ENCODE measurements at places on chromosomes 3 and 15. TPM values are rescaled to one million over a fixed set of nuclear protein-coding genes. Genes with fewer than 3 reads are reported as not detected.

AADACL2 gene
- not detected for total RNA-seq

DPPA4 gene
- 89.5 TPM for total RNA-seq

MLF1 gene
- total RNA-seq, result 16.8 TPM

TAGLN3 gene
- total RNA-seq, result 819 TPM

PDZRN3 gene
- total RNA-seq, result 21.9 TPM

NANOGP8 gene
- 0.86 TPM for total RNA-seq

POLR2H gene
- 48.1 TPM for total RNA-seq

SLC4A7 gene
- total RNA-seq, result 67.0 TPM

SCG3 gene
- total RNA-seq, result 219 TPM

FANCD2OS gene
- total RNA-seq, result not detected

ECE2 gene
- 1.6 TPM for total RNA-seq

CA12 gene
- total RNA-seq, result not detected

KBTBD13 gene
- total RNA-seq, result not detected

CEP70 gene
- 15.7 TPM for total RNA-seq

SERINC4 gene
- not detected for total RNA-seq

RSL24D1 gene
- 77.4 TPM for total RNA-seq

PTPN23 gene
- 71.0 TPM for total RNA-seq

PLXNB1 gene
- 195 TPM for total RNA-seq

NECTIN3 gene
- 22.6 TPM for total RNA-seq

PPP1R14D gene
- not detected for total RNA-seq

FGD5 gene
- total RNA-seq, result 3.1 TPM

PAQR5 gene
- total RNA-seq, result not detected

GAP43 gene
- total RNA-seq, result 684 TPM

TMEM158 gene
- 7.8 TPM for total RNA-seq

FMN1 gene
- total RNA-seq, result 1.1 TPM

All from glutamatergic neuron (in vitro differentiated cells).